ENCODE measurements at places on chromosomes 5 and 9.

DNA sequence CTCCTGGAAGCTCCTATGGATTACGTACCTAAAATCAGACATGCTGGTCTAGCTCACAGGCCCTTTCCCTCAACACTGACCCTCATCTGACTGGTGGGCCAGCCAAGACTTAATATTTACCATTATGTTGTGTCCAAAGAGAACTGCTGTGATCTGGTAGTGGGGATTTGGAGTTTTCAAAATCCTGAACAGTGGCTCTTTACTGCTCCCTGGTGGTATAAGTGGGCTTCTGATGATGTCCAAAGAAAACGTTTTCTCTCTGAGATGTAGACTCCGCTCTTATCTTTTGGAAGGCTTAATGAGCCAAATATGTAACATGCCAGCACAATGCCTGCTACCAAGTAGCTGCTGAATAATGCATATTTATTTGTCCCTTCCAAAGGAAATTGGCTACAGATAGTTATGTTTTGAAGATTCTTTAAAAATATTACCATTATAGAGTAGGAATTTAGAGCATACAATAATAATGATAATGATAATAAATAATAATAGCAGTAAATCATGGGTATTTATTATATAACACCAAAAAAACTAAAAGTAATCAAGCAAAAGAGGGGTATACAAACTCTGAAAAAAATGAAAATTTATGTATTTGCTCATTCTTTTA is 406.6 kb upstream of the TNC start:
- no peak for DNase-seq

DNA sequence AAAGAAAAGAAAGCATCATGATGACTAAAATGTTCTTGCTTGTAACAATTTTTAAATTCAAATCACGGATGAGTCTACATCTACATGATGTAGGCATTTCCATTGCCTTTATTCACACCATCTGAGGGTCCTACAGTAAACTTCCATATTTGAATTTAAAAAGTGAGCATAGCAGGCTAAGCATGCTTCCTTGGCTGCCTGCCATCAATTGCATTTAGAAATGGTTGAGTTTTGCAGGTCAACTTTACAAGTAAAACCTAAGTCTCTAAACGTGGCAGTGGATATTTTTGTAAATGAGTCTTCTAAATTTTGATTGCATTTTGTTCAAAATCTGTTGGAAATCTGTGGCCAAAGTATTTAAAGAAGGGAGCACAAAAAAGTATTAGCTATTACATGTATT is 136.5 kb upstream of the PTCH1 start:
- no peak for DNase-seq

- no peak for DNase-seq
These were observed 18.3 kb upstream of the HSDL2 start for GRCh38 chr9:112361601-112362000.

DNA sequence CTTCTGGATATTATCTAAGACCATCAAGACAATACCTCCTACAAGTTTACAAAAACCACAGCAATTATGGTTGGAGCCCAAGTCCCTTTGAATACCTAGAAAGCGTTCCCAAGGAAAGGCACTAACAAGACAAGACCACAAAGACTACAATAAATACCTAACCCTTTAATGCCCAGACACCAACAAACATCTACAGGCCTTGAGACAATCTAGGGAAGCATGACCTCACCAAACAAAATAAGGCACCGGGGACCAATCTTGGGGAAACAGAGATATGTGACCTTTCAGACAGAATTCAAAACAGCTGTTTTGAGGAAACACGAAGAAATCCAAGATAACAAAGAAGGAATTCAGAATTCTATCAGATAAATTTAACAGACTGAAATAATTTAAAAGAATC is 37.8 kb downstream of the OXCT1 start:
- no peak for DNase-seq

- DNase-seq, result no peak
These were observed 824.0 kb upstream of the ARRDC3 start for GRCh38 chr5:92207151-92207550.

DNA sequence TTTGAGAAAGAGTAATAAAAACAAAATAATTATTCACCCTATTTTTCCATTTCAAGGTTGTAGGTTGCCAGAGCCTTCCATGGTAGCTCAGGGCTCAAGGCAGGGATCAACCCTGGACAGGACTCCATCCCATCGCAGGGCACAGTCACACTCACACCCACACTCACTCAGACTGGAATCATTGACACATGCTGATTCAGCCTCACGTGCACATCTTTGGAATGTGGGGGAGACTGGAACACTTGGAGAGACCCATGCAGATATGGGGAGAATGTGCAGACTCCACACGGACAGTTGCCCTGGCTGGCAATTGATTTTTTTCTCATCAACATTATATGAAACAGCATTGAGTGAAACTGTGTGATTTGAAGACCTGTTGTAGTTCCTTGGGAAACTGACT is 234.1 kb downstream of the ADGRV1 start:
- DNase-seq, result no peak

DNA sequence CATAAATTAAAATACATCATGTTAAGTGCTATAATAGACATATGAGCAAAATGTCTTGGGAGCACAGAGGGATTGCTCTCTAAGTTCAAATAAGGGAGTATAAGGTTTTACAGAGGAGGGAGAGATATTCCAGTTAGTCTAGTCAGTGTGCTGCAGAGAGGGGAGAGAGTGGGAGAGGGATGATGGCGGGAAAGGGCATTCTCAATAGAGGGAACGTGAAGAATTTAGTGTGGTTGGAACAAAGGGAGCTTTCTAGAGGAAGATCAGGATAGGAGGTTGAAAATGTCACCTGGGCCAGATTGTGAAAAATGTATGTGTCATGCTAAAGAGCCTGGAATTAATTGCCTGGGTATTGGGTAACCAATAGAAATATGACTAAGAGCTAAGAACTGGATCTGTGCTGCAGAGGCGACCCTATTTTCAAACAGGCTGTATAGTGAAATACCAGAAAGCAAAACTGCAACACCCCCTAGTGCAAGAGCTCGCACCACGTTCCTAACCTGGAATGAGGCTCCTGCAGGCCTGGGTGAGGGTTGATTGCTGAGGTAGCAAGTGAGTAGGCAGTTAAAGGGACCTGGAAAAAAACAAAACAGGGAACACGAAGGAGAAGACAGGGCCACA is 791.8 kb upstream of the C9orf72 start:
- no peak for DNase-seq

DNA sequence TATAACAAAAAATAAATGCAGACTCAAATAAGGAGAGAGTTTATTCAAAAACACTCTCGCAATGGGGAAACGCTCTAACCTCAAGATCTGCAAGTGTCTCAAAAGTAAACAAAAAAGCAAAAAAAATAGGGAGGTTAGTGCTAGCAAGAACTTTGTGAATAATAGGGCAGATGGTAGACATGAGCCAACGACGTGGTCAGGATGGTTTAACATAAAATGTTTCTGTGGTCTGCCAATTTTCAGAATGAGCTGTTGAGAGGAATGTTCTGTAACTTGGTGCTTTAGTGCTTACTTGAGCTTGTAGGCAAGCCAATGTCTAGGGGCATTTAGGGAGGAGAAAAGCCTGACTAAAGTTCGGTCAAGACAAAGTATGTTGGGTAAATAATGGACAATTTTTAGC is 1813.9 kb upstream of the CDH6 start:
- DNase-seq, result no peak

Measured in T-helper 2 cell (primary cell).